GM19239 (cell line): ENCODE measurements at places on chromosomes 6 and 20.

- no peak for DNase-seq
These were observed 35.4 kb downstream of the MAN1A1 start for GRCh38 chr6:119313937-119314884.

DNA sequence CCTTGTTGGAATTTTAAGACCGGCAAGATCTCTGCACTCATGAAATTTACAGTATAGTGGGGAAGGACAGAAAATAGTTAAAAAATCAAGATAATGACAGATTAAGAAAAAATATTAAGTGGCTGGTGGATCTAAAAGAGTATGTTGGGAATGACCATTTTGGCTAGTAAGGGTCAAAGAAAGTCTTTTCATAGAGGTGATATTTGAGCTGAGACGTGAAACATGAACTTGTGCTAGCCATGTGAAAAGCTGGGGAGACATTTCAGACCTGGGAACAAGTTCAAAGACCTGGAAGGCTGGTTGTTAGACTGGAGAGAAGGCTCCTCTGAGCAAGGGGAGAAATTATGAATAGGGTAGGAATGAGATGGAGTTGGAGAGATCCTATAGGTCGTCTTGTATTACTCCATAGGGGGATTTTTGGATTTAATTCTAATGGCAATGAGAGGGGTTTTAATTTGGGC, 4.7 kb downstream of the BICRAL start:
- no peak for DNase-seq

DNA sequence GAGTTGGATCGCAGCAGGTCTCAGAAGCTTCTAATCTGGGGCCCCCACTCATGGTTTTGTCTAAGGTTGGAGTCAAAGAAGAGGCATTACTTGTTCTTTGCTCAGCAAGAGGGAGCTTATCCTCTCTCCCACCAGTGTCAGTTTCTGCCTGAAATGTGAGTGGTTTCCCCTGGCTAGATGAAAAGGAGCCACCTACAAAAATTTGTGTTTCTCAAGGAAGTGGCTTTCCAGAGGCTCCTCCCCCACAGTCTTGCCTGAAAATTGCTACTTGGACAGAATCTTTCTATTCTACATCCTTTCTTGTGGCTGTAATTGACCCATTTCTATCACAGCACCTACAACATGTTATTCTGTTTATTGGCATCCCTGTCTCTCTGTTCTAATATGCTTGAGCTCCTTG, 37.9 kb downstream of the SCML4 start:
- DNase-seq, result no peak

DNA sequence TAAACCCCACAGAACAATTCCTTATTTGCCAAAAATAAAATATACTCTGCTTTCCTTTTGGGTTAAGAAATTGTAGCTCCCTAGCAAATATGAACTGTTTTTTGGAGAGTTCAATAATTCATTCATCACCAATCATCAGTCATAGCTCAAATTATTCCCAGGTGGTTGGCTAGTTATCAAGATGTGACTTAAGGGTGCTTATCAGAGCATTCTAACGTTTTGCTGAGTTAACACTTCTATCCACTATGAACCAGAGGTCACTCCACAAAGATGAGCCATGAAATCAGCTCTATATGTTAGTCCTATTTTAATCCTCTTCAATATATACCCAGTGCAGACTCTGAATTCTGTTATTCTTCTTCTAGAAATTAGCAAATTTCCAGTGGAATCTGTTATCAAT, 379.1 kb downstream of the TENT5A start:
- DNase-seq, result no peak

- DNase-seq, result no peak
These were observed 120.3 kb upstream of the LGSN start for GRCh38 chr6:63440057-63440456.

- no peak for DNase-seq
These were observed 151.6 kb downstream of the PRKN start for GRCh38 chr6:162576016-162576415.

DNA sequence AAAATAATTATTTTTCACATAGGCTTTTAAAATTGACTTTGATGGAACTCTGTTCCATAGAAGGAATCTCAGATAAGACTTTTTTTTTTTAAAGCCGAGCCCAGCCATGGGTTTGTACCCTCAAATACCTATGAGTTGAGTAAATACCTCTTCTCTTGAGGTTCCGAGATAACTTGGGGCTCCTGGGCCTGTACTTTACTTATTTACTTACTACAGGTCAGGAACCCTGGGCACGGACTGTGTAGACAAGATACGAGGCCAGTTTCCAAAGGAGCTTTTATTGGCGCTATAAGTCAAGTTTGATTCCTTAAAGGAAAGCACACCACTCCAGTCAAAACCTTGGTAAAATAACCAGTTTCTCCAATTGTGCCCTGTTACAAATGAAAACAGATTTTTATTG, 7.5 kb downstream of the AFG1L start:
- no peak for DNase-seq

- no peak for DNase-seq
These were observed 24.7 kb upstream of the CRISP1 start for GRCh38 chr6:49890988-49891387.

DNA sequence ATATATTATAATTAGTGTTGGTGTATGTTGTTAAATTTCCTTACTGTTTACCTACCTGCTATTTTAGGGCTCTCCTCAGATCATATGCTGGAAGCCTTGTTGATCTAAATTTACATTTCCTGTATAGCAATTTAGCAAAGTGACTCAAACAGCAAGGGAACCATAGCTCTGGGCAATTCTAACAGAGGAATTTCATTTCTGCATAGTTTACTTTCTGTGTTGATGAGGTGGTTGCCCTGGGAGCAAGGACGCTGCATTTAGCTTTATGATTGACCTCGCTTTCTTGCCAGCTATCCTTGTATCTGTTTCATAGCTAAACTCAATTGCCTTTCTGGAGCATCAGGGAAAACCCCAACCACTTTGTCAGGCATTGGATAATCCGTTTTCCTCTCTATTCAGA, 810.8 kb downstream of the GRIK2 start:
- no peak for DNase-seq

GRCh38 chr20:41482647-41483552, 116.3 kb upstream of the EMILIN3 start:
- no peak for DNase-seq

GRCh38 chr6:154733183-154733625, at the start of gene SCAF8:
TSS of gene SCAF8 (plus strand) at chr6:154733416. CDS start at chr6:154733901, 485 bp downstream.
- DNase-seq, result peak; percentile 80

GRCh38 chr6:142676027-142676443, 268.9 kb downstream of the HIVEP2 start:
- DNase-seq, result no peak

- DNase-seq, result no peak
These were observed 110.9 kb upstream of the LAMP5 start for GRCh38 chr20:9403448-9403847.

GRCh38 chr20:59987135-59987534, 28.9 kb downstream of the CDH26 start:
- no peak for DNase-seq

GRCh38 chr6:155143578-155144106, 120.2 kb upstream of the CLDN20 start:
- no peak for DNase-seq

- DNase-seq, result no peak
These were observed 14.3 kb upstream of the EPM2A start for GRCh38 chr6:145749632-145750031.

- DNase-seq, result no peak
These were observed 8.7 kb upstream of the ILRUN start for GRCh38 chr6:34705241-34705640.

DNA sequence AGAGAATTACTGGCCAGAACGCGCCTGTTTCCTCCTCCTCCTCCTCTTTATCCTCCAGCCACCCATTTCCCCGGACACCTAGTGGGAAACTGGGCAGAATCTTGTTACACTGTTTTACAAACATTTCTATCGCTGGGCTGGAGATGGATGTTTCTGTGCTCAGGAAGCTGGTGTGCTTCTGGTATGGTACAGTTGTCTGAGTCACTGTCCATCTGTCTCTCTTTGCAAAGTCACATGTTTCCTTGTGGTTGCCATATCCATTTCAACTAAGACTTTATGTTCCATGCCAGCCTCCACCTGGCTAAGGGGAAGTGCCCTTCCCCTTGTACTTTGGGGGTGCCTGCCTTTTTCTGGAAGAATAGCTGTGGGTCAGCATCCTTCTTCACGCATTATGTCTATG, 52.9 kb upstream of the SLC22A16 start:
- DNase-seq, result no peak

- DNase-seq, result no peak
These were observed 23.2 kb downstream of the RBCK1 start for GRCh38 chr20:431012-431904.

DNA sequence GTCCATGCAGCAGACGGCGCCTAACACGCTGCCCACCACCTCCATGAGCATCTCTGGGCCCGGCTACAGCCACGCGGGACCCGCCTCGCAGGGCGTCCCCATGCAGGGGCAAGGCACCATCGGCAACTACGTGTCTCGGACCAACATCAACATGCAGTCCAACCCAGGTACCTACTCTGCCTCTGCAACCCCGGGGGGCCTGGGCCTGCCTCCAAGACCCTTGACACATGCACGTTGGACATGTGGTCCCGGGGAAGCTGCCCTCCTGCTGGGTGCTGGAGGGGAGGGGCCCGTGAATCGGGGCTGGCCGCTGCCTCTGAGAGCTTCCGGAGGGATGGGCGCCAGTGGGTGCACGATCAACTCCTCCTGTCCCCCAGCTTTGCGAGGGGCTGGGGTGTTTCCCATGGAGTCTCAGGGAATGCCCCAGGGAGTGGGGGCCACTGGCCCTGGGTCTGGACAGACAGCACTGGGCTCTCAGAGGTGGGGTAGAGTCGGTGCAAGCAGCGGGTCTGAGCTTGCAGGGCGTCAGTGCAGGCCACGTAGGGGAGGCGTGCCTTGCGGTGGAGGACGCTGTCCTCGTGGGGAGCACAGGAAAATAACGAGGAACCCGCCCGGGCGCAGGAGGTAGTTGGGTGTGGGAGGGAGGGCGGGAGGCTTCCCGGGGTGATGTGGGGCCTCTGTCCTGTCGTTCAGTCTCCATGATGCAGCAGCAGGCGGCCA, 19.4 kb downstream of the SS18L1 start:
- DNase-seq, result no peak

DNA sequence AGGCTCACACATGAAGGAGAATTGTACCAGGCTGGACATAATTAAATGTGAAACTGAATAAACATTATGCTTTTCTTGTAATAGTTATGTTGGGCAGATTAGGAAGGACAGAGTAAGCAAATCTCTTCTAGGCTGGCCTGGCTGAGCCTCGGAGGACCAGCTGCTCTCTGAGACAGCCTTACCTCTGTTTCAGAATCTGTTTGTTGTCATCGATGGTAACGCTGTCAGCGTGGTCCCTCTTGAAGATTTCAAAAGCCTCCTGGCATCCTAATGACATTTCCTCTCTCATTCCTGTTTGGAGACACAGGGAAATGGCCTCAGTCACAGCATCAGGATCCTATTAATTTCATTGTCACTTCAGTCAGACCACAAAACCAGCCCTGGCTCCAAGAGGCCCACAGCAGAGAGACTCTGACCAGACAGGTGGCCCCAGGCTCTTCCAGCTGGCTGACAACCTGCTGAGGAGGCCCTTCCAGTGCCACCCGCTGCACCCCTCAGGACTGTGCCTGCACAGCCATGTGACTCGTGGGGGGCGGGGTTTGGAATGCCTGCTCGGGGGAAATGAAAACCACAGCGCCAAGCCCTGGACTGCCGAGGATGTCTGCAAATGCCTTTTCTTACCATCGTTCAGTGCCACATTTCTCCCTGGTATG, 108.5 kb upstream of the KCNK16 start:
- DNase-seq, result no peak

DNA sequence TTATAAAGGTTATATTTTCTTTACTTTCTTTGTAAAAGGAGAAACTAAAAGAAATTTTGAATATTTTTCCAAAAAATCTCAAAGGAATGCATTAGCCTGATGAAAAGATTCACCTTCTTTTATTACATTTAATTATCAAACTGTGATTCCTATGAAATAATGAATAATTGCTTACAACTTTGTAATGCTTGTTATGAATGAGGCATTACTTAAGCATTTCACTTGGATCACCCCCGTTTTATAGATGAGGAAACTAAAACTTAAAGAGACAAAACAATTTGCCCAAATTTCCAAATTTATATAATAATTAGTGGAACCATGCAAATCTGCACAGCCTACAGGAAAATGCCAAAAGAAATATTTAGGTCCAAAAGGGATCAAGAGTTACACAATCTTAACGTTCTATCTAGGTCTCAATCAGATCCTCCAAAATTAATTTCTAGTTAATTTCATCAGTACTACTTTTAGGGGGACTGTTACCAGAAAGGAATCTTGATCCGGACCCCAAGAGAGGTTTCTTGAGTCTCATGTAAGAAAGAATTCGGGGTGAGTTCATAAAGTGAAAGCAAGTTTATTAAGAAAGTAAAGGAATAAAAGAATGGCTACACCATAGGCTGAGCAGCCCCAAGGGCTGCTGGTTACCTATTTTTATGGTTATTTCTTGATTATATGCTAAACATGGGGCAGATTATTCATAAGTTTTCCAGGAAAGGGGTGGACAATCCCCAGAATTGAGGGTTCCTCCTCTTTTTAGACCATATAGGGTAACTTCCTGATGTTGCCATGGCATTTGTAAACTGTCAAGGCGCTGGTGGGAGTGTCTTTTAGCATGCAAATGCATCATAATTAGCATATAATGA, 288.0 kb downstream of the ADGB start:
- DNase-seq, result no peak

DNA sequence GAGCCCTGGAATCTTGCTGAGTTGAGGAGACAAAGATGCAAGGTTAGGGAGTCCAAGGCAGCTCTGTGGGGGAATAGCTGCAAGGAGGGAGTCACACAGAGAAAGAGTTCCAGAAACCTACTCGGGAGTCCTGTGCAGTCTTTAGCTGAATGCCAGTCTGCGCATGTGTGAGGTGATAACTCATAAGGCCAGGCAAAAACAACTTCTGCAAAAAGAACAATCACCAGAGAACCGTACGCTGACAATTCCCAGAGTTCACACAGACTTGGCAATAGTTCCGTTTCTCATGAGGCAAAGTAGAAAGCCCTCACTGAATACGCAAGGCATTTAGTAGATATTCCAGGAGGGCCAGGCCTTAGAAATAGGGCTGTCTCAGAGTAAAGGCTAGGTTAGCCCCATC, 135.2 kb upstream of the TAB2 start:
- no peak for DNase-seq

- DNase-seq, result no peak
These were observed 315.5 kb upstream of the ARID1B start for GRCh38 chr6:156461647-156462046.

- DNase-seq, result peak; percentile 36
These were observed 982 bp downstream of the HECA start for GRCh38 chr6:139135578-139136545.

DNA sequence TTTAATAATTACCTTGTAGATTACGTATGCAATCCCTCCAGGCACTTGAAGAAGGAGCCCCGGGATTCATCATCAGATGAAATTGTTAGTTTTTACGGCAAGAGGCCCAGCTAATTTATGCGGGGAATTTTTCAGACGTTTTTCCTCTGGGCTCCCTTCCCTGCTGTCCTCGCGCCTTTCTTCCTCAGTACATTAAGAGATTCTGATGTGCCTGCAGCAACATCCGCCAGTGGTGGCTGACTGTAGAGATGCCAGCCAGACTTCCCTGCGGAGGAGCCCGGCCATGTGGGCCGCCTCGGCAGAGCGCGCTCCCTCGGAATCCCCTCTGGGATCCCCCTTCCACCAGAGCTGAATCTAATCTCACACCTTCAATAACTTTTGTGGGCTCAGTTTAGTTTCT, 46.4 kb upstream of the POU3F2 start:
- DNase-seq, result no peak
